ENCODE measurements at places on chromosomes 1 and 21. TPM values are rescaled to one million over a fixed set of nuclear protein-coding genes. Genes with fewer than 3 reads are reported as not detected.

OR2M3 gene
- not detected for total RNA-seq

DNA sequence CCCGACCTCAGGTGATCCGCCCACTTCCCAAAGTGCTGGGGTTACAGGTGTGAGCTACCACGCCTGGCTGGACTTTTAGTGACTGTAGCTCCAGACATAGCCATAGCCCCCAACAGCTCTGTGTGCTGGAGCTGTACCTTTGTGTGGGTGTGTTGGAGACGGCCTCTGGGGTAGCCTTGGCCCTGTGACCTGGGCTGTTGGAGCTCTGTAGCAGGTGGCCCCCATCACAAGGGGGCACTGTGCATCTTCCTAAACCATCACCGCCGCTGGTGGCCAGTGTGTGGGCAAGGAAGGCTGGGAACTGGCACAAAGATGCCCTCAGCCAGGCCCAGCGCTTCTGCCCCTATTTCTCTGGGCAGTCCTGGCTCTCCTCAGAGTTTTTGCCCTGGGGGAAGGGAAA is 38.4 kb upstream of the FOXO6 start:
- no peak for DNase-seq

TMEM50B gene
- total RNA-seq: 28.7 TPM

DNA sequence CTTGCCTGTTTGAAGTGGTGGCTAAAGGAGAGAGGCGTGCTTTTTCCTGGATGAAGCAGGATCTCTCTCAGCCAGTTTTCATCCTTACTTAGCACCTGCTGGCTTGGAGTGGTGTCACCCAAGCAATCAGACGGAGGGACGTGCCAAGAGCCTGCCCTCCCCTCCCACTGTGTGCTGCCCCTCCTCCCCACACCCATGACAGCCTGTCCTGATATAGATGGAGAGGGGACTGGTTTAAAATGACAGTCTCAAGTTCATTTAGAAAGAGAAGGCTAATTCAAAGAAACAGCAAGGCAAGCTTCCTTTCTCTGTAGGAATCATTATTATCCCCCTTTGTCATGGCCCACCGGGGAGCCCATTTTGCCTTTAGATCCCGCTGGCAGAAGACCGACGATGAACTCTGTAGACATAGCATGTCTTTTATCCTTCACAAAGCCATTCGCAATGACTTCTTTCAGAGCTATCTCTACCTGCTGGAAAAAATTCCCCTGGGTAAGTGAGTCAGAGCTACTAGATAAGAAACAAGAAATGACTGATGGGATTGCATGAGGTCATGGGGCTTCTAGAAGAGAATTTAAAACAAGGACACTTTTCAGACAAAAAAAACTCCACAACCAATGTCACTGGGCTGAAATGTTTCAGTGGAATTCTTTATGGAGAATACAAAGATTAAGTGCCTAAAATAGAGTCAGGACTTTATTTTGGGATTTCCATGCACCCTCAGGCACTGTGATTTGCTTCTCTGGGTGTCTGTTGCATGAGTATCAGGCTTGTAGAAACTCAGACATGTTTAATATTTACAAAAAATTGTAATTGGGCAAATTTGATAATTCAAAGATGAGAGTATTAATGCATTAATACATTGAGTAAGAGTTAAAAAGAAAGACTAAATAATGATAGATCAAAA is at the start of gene NTMT2:
TSS of gene NTMT2 (plus strand) at position 190 of the 907 bp plus-strand sequence. CDS start at position 339, 149 bp downstream.
- peak; percentile 63 for DNase-seq

ROR1 gene
- total RNA-seq: 18.8 TPM

GJC2 gene
- 2.0 TPM for total RNA-seq
